ENCODE measurements at places on chromosomes 2 and 18.

- DNase-seq: no peak
These were observed 313.0 kb upstream of the NRXN1 start for GRCh38 chr2:51344886-51345285.

DNA sequence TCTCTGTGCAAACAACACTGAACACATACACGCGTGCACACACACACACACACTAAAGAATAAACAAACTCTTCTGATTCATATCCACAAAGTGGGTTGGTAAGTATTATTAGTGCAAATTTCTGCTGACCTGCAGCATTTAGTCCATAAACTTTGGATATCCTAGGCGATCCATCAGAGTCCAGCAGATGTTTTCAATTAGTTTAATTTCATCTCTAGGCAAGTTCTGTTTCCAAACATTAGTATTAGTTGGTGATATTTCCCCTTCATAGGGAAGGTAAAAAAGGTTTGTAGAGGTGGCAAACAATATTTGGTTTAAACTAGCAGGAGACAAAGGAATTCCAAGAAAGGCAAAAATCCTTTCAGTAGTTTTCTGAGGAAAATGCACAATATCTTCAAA is 5.7 kb downstream of the DSEL start:
- no peak for DNase-seq

- DNase-seq: no peak
These were observed 551.4 kb upstream of the SLC39A10 start for GRCh38 chr2:195105581-195105980.

DNA sequence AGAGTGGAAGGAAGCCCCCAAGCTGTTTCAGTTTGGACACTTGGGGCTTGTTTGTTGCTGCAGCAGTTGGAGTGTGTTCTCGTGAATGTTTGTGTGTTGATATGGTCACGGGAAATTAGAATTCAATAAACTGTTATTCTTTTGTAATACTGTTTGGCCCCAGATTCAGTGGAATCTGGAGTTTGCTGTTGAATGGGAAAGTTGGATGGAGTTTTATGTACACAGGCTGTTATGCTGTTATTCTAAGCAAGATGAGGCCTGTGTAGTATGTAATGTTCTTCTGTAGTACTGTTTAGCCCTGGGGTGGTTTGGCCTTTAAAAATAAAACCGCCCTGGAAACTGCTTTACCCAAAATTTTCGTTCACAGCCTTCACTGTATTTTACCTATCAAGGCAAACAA is 810.4 kb upstream of the HS6ST1 start:
- no peak for DNase-seq

- DNase-seq: no peak
These were observed 57.4 kb downstream of the PPP1R1C start for GRCh38 chr2:182043021-182043420.

DNA sequence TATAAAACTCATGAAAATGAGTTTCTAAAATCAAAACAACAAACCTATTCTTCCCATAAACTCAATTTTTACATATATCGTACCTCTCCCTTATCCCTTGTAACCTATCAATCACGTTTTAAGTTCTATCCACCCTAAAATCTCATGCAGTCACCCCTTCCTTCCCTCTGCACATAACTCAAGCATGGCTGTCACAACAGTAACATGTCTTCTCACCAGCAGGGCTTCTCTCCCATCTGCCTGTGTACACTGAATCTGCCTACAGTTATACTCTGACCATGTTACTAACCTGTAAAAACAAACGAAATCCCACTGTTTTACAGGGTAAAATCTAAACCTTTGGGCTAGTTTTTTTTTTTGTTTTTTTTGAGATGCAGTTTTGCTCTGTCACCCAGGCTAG is 68.2 kb downstream of the MAP4K3 start:
- no peak for DNase-seq

GRCh38 chr2:104658144-104658835 is 195.6 kb upstream of the POU3F3 start:
- peak; percentile 47 for DNase-seq

GRCh38 chr2:16470936-16471490 is 194.6 kb downstream of the CYRIA start:
- DNase-seq: no peak

GRCh38 chr2:102034683-102035548 is 43.2 kb downstream of the IL1R2 start:
- no peak for DNase-seq

DNA sequence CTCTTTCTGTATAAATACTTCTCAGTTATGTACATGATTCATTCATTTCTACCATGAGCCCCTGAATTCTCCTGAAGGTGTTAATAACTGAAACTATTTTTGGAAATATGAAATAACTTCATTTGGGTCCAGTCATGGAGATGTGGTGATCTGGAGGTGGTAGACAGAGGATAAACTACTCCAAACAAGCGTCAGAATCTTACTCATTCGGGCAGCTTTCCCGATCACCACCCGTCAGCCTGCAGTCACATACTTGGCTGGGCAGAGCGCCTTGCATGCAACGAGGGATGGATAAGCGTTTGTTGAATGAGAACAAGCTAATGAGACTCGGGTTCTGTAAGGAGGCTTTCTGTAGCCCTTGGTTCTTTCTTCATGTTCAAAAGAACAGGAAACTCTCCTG is 222.7 kb downstream of the CD226 start:
- DNase-seq: no peak

DNA sequence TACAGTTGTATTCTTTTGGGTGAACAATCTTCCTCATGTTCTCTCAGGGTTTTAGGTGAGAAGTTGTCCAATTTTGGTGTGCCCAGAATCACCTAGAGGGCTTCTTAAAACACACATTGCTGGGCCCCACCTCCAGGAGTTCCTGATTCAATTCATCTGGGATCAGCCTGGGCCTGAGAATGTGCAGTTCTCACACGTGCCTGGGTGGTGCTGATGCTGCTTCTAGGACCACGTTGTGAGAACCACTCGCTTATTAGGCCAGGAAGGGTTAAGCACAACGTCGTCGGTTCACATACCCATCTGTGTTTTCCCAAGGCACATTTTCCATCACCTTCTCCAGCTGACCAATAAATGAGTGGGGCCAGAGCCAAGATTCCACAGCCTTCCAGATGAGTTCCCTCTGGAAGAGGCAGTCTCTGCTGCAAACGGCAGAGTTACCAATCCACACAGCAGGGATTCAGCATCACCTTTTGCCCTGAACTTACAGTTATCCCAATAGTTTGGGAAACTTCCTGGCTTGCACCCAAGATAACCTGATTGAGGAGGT is 277.7 kb upstream of the HNRNPA3 start:
- no peak for DNase-seq

DNA sequence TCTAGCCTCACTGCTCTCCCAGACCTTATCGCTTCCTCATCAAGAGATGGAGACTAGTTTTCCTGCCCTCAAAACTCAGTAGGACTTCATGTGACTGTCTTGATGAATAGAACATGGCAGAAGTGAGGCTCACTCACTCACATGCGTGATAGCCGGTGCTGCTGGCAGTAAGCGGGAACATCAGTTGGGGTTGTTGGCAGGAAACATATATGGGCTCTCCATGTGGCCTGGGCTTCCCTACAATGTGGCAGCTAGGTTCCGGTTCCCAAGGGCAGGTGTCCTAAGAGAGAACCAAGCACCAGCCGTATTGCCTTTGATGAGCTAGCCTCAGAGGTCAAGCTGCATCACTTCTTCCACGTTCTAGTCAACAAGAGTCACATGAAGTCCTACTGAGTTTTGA is 15.2 kb upstream of the FAHD2A start:
- no peak for DNase-seq
